ENCODE measurements at places on chromosomes 11 and 22.

DNA sequence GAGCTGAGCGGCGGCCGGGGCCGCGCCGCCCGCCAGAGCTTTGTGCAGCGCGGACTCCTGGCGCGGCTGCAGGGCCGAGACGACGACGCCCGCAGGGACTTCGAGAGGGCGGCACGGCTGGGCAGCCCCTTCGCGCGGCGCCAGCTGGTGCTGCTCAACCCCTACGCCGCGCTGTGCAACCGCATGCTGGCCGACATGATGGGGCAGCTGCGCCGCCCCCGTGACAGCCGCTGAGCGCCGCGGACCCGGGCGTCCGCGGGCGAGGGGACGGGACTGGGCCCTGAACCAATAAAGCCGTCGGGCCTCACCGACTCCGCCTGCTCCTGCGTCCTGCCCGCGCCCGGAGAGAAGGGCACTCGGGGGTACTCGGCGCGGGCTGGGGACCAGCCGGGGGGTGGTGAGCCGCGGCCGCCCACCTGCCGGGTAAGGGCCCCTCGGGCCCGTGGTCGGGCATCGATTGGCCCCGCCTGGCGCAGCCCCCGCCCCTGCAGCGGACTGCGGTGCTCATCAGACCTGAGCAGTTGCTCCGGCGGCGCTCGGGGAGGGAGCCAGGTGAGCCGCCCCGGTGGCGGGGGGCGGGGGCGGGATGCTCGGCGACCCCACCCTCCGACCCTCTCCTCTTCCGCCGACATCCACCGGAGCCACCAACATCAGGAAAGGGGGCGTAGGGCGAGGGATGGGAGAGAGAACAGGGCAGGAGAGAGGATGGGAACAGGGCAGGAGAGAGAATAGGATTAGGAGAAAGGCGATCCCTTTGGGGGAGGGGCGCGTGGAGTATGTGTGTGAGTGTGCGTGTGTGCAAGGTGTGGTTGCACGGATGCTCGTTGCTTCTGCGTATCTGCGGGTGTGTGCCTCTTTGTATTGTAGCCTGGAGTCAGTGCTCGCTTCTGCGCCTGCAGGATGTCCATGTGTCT, at the start of gene TMEM25:
TMEM25 (plus strand) TSS at position 510 of the 914 bp plus-strand sequence. CDS start 610 bp downstream, outside the sequence.
- peak; percentile 82 for DNase-seq

GRCh38 chr11:124170801-124171586, 12.2 kb upstream of the OR10D3 start:
- no peak for DNase-seq

DNA sequence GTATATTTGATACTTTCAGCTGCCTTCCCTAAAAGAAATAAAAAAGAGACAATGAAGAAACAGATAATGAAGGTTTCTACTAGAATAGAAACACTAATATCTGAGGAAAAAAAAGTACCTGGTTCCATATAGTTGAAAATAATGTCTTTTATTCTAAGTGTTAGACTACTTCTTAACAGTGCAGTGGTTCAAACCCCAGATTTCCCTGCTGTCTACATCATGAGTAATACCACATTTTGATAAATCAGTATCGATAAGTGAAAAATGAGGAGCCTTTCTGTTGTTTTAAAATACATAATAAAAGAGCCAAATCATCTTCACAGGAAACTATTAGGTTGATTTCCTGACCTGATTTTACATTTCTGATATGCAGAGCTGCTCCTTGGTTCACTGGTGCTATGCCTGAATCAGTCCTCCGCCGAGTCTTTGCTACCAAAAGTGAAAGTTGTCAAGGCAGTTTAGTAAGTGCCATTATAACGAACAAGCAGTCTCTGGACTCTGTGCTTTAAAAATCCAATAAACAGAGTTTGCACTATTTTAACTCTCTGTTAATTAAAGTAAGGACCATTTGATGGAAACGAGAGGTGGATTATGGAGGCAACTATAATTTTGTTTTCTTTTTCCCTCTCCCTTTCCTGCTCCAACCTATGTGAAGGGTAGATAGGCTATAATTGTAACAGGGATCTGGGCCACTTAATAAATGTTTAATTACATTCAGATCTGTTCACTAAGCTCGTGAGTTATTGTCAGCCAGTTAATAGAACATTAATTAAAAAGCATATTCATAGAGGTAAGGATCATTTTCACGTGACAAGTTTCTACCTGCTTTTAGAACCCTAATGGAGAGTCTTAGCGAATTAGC, 724.5 kb upstream of the RAG2 start:
- no peak for DNase-seq

DNA sequence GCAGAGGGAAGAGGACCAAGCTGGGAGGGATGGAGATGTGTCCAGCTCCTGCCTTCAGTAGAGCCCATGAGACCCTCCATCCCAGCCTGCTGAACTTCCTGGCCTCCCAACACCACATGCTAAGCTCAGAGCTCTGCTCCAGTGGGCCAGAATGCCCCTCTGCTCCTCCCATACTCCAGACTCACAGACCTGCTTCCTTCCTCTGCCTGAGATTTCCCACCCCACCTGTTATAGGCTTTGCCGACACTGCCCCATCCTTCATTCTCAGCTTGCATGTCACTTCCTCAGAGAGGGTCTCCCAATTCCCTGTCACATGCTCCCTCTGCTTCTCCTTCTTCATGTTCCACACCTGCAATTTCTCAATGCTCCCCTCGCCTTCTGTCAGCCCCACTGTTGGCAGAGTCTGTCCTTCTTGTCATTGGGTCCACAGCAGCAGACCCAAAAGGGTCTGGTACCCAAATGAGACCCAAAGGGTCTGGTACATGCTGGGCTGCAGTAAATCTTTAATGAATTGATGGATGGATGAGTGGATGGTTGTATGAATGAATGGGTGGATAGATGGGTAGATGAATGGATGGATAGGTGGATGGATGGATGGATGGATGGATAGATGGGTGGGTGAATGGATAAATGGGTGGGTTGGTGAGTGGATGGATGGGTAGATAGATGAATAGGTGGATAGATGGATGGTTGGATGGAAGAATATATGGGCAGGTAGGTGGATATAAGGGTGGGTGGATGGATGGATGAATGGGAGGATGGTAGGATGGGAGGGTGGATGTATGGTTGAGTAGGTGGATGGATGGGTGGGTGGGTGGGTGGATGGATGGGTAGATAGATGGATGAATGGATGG, 105.3 kb upstream of the FGF3 start:
- DNase-seq, result no peak

GRCh38 chr22:31089160-31090100, 8.3 kb downstream of the SMTN start:
- peak; percentile 64 for DNase-seq

DNA sequence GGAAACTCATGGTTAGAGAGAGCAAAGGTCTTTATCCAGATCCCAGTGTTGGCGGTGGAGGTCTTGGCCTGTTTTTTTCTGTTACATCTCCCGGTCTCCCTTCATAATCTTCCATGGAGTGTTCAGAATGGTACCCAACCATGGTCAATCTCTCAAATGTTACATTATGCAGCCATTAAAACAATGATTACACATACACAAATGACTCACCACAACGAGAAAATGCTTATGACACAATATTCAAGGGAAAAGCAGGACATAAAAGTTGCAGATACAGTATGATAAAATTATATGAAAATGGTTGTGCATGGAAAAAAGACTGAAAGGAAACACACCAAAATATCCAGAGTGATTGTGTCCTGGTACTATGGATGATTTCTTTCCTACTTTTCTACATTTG, 17.8 kb upstream of the CSNK1E start:
- no peak for DNase-seq

Measured in OCI-LY7 (cell line).